ENCODE measurements at places on chromosomes 4 and X.

- no peak for DNase-seq
These were observed 6.4 kb downstream of the MTM1 start for GRCh38 chrX:150574559-150575418.

- no peak for DNase-seq
These were observed 71.8 kb upstream of the FHDC1 start for GRCh38 chr4:152864361-152864760.

DNA sequence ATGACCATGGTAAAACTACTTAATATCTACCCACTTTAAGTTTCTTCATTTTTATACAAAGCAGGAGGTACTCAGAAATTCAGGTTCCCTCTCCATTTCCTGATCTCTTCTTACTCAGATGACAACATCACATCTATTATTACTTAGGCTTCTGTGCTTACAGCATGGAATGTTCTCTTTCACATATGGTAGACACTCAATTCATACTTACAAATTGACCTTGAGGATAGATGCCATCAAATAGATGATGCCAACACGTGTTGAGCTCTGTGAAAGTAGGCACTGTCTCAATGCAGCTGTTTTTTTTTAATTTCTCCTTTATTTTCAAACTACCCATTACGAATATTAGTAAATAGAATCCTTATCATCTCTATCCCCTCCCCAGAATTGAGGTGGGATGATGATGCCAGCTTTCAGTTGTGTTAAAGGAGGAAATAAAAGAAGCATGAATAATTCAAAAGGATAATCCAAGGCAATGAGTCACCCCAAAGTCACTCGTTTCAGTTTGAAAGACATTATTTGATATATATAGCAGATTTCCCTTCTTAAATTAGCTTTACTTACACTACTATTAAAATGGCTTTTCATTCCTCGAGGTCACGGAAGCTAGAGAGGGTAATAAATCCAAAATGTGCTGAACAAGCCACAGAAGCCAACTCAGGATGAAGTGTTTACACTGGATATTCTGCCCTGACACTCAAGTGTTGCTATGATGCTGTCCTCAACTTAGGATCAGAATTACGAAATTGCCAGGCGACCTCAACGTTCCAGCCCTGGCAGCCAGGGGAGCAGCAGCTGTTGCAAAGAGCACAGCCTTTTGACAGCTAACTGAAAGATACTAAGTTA lies 124.2 kb upstream of the EOLA2 start:
- DNase-seq: no peak

GRCh38 chrX:22097012-22097694 lies 65.0 kb downstream of the PHEX start:
- DNase-seq: no peak

GRCh38 chr4:165556383-165556782 lies 177.6 kb downstream of the CPE start:
- DNase-seq: no peak

DNA sequence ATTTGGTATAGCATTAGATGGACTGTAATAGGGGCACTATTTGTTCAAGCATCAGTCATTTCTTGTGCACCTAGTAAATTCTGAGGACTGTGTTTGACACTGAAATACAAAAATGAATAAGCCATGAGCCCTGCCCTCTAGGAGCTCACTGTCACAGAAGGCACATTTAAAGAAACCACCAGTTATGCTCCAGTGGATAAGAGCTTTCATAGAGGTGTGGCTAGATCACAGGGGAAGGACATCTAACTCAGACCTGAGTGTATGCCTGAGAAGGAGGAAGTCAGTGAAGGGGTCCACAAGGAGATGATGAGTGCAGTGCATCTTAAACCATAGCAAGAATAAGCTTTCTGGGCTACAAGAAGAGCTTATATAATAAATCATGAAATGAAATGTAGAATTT lies 40.1 kb downstream of the BTC start:
- no peak for DNase-seq

GRCh38 chr4:99405433-99406115 lies 29.6 kb downstream of the ADH7 start:
- DNase-seq: peak; percentile 42

GRCh38 chr4:94550352-94550751 lies 98.6 kb downstream of the PDLIM5 start:
- no peak for DNase-seq

DNA sequence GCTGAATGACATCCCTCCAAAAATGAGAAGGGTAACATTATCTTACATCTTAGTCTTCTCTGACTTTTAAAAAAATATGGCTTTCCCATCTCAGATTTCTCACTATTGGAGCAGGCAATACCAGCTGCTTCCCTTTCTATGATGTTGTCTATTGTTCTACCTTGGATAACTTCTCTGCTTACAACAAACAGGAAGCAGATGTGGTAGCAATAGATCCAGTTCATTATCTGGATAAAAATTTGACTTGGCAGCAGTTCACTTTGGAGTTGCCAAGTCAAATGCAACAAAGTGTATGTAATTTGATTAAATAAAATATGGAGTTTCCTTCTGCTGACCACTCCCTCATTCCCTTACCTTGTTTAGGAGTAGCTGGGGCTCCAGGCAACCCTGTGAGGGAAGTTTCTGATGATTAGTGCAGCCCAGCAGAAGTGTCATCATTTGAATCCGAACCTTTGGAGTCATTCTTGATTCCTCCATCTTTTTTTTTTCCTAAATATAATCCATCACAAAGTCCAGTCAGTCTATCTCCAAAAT lies 72.0 kb upstream of the GPRIN3 start:
- peak; percentile 90 for DNase-seq

- DNase-seq: peak; percentile 89
These were observed 253.4 kb downstream of the EPHA5 start for GRCh38 chr4:65416891-65417290.

Data from COR-L47 (cell line).